ENCODE measurements at places on chromosomes 6 and 20.
A peak's percentile ranks its signal among the peaks of the same experiment; 100 is the strongest.

- DNase-seq: no peak
These were observed 529.6 kb downstream of the ADGRB3 start for GRCh38 chr6:69164564-69165229.

- peak; percentile 69 for DNase-seq
These were observed 27.5 kb downstream of the RSPH3 start for GRCh38 chr6:158972241-158973233.

GRCh38 chr20:17909869-17910321 is 58.7 kb downstream of the SNX5 start:
- DNase-seq: no peak

DNA sequence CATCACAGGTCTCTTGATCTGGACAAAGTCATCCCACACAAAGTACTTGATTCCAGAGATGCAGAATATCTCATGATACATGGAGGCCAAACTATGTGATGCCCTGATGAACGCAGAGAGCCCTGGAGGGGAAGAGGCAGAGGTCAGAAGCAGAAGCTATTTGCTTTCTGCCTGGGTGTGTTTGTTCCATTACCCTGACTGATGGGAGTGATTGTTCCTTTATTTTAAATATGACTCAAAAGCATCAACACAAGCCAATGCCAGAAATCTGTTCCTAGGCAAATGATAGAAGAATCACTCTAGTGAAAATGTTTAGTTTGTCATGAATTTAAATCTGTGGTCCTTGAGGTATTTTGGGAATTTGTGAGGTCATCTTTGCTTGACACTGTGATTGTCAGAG is 54.7 kb upstream of the GGTLC1 start:
- DNase-seq: no peak

DNA sequence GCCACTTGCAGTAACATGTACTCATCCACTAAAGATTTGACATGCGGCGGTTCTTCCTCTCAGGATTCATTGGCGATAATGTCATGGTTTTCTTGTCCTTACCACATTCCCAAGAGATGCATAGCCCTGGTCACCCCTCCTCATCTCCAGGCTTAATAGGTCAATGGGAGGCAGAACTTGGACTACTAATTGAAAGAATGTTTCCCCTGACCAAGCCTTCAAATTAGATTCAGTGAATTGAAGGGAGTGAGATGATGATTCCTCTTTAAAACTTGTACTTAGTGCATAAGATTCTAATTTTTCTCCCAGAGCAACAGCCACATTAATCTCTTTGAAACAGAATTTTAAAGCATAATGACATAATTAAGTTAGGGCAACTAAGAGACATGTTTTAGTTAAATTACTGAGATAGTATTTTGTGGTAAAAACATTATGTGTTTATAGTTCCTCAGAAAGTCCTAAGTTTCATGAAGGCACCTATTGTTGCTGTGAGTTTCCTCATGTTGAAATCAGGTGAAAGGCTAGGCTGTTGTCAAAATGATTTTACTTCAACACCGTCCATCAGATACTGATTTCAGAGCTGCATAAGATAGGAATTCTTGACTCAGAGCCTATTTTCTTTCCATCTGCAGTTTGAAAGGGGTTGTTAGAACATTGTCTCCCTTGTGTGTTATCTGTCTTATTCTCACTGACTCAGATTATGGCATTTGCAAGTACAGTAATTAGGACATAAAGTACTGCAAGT is 48.5 kb downstream of the STK4 start:
- DNase-seq: no peak

GRCh38 chr6:4271761-4272470 is 136.5 kb upstream of the ECI2 start:
- DNase-seq: no peak

DNA sequence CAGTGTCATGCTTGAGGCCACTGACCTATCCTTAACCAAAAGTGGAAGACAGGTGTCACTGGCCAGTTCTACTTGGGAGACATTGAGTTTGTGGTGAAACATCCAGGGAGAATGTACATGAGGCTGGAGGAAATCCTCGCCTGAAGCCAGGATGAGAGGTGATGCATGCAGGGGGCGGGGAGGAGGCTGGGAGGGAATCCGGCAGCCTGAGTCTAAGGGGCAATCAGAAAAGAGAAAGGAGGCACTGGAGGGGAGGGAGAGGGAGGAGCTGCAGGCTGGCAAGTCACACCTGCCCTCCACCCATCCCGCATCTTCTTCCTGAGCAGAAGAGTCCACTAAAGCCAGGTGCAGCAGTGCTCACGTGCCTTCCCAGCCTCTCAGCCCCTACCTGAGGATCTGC is 14.9 kb upstream of the DDO start:
- no peak for DNase-seq

DNA sequence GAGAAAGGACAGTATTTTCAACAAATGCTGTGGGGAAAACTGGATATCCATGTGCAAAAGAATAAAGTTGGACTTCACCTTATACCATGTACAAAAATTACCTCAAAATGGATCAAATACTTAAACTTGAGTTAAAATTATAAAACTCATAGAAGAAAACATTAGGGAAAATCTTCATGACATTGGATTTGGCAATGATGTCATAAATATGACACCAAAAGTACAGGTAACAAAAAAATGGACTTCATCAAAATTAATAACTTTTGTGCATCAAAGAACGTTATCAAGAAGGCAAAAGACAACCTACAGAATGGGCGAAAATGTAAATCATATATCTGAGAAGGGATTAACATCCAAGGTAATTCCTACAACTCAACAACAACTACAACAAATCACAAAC is 355.3 kb upstream of the SOX4 start:
- no peak for DNase-seq

DNA sequence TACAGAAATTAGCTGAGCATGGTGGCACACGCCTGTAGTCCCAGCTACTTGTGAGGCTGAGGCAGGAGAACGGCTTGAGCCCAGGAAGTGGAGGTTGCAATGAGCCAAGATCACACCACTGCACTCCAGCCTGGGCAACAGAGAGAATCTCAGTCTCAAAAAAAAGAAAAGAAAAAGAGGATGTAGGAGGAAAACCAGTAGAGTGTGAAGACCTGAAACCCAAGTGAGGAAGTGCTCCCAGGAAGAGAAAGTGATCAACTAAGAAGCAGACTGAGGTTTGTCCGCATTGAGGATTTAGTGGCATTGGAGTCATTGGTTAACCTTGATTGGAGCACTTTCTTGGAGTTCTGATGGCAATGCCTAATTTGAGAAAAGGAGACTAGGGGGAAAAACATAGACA is 20.6 kb upstream of the TASP1 start:
- DNase-seq: no peak

DNA sequence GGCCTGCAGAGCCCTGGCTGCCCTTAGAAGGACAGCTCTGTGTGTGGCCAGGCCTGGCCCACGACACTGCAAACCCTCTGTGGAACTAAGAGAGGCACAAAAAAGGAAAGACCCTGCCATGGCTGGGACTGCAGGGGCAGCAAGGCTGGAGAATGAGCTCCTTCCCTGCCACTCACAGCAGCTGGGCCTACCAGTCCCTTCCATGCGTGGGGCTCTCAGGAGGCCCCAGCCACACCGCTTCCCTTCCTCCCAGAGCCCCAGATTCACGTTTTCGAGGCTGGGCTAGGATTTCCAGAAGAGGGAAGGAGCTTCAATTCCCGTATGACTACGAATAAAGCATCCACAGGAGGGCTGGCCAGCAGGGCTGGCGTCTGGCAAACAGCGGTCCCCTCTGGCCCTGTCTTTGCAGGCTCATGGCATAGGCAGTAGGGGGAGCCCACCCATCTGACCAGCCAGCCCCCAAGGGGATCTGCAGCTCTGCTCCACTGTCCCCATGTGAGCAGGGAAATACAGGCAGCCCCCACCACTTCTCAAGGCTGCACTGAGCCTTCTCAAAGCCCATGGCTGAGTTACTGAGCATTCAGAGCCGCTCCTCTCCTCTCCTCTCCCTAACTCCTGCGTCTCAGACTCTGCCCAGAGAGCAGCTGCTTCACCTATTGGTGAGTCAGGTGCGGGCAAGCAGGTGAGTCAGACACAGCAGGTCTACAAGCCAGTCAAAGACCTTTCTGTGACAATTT is 53.1 kb downstream of the NINL start:
- DNase-seq: no peak

GRCh38 chr6:12450467-12450866 is 160.3 kb downstream of the EDN1 start:
- no peak for DNase-seq

- peak; percentile 75 for DNase-seq
These were observed 45.3 kb upstream of the PRELID3B start for GRCh38 chr20:59087829-59088433.

DNA sequence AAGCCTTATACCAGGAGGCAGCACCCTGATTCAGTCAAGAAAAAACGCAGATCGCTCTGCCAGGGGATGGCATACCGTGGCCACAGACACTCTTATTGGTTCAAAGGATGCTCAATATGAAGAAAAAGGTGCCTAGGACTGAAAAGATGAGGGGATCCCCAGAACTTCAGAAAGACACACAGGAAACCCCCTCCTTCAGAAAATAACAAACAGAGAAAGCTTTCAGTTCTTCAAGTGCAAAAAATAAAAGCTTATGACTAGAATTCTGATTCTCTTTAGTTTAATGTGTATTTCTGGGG is 17.7 kb upstream of the MYB start:
- no peak for DNase-seq

DNA sequence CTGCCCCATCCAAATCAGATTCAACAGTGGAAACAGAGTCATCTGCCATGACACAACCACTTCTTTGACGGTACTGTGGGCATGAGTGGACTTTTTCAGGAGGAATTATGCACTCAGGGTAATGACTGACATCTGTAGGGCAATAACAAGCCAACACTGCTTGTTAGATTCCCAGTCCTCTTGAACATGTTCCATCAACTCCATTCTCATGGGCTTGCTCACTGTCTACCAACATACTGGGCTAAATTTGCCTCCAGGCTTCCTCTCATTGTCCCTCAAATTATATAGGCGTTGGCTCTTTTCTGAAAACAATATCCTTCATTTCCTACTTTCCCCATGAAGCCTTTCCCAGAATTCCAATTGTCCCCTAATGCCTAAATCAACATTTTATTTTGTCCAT is 43.1 kb downstream of the ANKEF1 start:
- DNase-seq: no peak

- DNase-seq: peak; percentile 52
These were observed 101.5 kb downstream of the SGK1 start for GRCh38 chr6:134216301-134217010.

GRCh38 chr6:43203718-43204095 is 21.7 kb downstream of the CUL9 start:
- DNase-seq: no peak

DNA sequence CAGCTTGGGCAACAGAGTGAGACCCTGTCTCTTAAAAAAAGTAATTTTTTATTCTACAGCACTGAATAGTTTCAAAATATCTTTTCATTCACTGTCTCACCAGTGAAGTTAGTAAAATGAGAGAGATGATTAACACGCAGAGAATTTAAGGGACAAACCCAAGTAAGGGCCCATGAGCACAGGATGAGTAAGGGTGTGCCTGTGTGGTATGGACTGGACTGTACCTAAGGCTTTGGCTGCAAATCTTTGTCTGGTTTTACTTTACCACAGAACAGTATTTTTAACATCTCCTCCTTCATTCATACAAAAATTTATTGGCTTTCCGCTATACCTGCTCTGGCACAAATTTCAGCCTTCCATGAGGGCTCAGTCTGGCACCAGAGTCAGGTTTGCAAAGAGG is 433.3 kb downstream of the UTRN start:
- no peak for DNase-seq

GRCh38 chr20:18662279-18663040 is 74.6 kb downstream of the DTD1 start:
- DNase-seq: no peak

DNA sequence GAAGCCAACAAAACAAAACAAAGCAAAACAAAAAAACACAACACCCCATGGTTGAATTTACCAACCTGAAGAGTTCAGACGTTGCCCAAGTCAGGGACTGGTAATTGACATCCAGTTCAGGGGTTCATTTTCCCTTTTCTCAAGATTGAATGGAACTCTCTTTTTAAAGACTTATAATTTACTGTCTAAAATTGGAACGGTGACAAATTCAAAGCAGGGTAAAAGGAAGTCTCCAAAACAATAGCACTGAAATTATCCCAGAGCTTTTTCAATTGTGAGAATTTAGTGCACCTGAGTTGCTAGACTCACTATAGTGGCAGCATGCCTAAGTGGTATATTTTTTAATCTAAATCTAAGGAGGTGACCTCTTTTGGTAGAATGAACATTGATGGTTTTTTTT is 90.9 kb upstream of the PREP start:
- no peak for DNase-seq

- no peak for DNase-seq
These were observed 9.1 kb downstream of the PTGIS start for GRCh38 chr20:49558826-49559225.
